ENCODE measurements at places on chromosomes 7 and 10. TPM values are rescaled to one million over a fixed set of nuclear protein-coding genes. Genes with fewer than 3 reads are reported as not detected.

Gene DMBT1
- not detected for total RNA-seq

Gene CADPS2
- total RNA-seq, result not detected

Gene SPAG6
- total RNA-seq, result 0.75 TPM

Gene TMEM176B
- not detected for total RNA-seq

Gene MUC12
- not detected for total RNA-seq

Gene PTPRZ1
- total RNA-seq, result not detected

- no peak overlapping the region for H3K27ac ChIP-seq
- no peak for DNase-seq
- H3K4me1 ChIP-seq, result no peaks in the 10 kb centered on the region
- H3K27me3 ChIP-seq, result no peaks in the 10 kb centered on the region
- no peak overlapping the region for H3K4me3 ChIP-seq
Observed at GRCh38 chr7:40437498-40437897, 302.7 kb downstream of the SUGCT start.

DNA sequence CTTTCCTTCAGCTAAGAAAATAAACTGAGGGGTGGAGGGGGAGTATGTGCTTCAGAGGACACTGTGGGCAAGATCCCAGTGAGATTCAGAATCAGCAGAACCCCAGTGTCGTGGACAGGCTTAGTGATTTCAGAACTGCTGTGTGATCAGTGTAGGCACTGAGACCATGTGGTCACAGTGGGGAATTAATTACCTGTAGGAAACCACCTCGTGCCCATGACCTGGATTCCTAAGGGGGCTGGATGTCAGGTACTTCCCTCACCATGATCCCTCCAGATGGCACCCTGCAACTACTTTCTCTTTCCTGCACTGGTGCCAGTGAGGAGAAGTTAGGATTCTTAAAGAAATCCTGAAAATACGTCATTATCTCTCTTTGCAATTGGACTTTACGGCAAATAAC is 64.4 kb downstream of the HBP1 start:
- H3K36me3 ChIP-seq, result peaks cover 2% of the 10 kb centered on the region
- no peak overlapping the region for H3K4me3 ChIP-seq
- DNase-seq, result no peak
- no peaks in the 10 kb centered on the region for H3K4me1 ChIP-seq
- H3K27me3 ChIP-seq, result no peaks in the 10 kb centered on the region

- H3K36me3 ChIP-seq, result no peaks in the 10 kb centered on the region
- no peak overlapping the region for H3K27ac ChIP-seq
- DNase-seq, result peak; percentile 7
- peaks cover 25% of the 10 kb centered on the region for H3K27me3 ChIP-seq
- H3K4me1 ChIP-seq, result peaks cover 10% of the 10 kb centered on the region
Observed at GRCh38 chr7:120273476-120273975, 551 bp downstream of the KCND2 start.

- no peak for DNase-seq
- peaks cover 8% of the 10 kb centered on the region for H3K27me3 ChIP-seq
- H3K27ac ChIP-seq, result no peak overlapping the region
Observed at GRCh38 chr10:44827431-44828006, 83.6 kb upstream of the TMEM72 start.

- no peak for DNase-seq
- H3K36me3 ChIP-seq, result no peaks in the 10 kb centered on the region
Observed at GRCh38 chr7:42448901-42449300, 211.9 kb upstream of the GLI3 start.

- peaks cover 8% of the 10 kb centered on the region for H3K27me3 ChIP-seq
- H3K4me3 ChIP-seq, result no peak overlapping the region
- no peak overlapping the region for H3K27ac ChIP-seq
- no peak for DNase-seq
Observed at GRCh38 chr7:22445140-22445743, 54.7 kb downstream of the STEAP1B start.

DNA sequence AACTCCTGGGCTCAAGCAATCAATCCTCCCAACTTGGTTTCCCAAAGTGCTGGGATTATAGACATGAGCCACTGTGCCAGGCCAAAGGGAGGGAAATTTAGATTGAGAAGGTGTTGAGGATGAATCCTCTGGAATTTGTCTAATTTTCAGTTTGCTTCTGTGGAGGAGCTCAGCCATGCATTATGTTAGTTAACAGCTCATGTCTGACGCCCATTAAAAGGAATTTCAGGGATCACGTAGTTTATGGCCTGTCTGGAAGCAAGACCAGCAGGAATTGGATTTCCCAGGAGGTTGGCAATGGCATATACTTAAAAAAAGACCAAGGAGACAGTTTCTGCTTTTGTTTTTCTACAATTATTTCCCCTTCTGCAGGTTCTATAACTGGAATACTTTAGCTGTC is 165.7 kb downstream of the OTUD1 start:
- H3K27me3 ChIP-seq, result no peaks in the 10 kb centered on the region
- no peaks in the 10 kb centered on the region for H3K36me3 ChIP-seq

DNA sequence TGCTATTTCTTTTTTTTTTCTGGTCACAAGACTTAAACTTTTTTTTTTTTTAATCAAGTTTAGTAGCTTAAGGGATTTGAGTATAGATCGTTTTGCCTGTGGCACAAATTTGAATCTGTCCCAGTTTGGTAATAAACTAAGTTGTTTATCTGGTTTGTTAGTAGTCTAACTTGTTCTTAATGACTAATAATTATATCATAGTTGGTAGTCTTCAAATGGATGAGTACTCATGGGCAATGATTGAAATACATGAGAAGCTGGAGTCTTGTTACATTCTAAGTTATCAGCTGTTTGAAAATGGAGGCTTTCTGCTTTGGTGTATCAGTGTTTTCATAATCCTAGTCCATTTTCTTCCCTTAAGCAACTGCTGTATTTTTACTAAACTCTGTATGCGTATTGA is 12.3 kb downstream of the BTAF1 start:
- no peaks in the 10 kb centered on the region for H3K27me3 ChIP-seq
- H3K4me1 ChIP-seq, result peaks cover 18% of the 10 kb centered on the region
- peaks cover 51% of the 10 kb centered on the region for H3K36me3 ChIP-seq
- no peak overlapping the region for H3K27ac ChIP-seq
- no peak for DNase-seq

DNA sequence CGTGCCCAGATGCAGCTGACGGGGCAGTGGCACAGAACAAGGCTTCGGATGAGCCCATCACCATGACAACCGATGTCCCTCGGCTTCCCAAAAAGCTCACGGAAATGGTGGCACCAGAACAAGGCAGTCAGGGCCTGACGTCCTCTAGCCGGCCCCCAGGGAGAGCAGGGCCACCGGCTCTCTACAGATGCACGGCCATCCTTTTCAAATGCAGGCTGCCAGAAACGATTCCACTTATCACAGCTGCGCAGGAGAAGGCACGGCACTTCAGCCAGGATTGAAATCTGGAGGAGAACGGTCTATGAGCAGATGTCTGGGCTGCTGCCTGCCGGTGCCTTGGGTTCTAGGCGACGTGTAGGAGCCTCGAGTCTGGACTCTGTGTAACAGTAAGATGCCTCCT is 223.8 kb downstream of the ZMYND11 start:
- DNase-seq, result no peak
- H3K4me3 ChIP-seq, result no peak overlapping the region
- H3K27ac ChIP-seq, result no peak overlapping the region
- H3K36me3 ChIP-seq, result no peaks in the 10 kb centered on the region
- H3K4me1 ChIP-seq, result no peaks in the 10 kb centered on the region

- no peak overlapping the region for H3K4me3 ChIP-seq
- no peak overlapping the region for H3K27ac ChIP-seq
- DNase-seq, result no peak
Observed at GRCh38 chr7:91557789-91558404, 293.7 kb downstream of the FZD1 start.

- no peak overlapping the region for H3K4me3 ChIP-seq
- no peaks in the 10 kb centered on the region for H3K36me3 ChIP-seq
- peaks cover 5% of the 10 kb centered on the region for H3K27me3 ChIP-seq
- DNase-seq, result no peak
Observed at GRCh38 chr10:48572414-48572813, 32.5 kb downstream of the ARHGAP22 start.

- peaks cover 87% of the 10 kb centered on the region for H3K36me3 ChIP-seq
- H3K27me3 ChIP-seq, result no peaks in the 10 kb centered on the region
- no peak for DNase-seq
- peaks cover 48% of the 10 kb centered on the region for H3K4me1 ChIP-seq
Observed at GRCh38 chr7:106871793-106872571, 6.9 kb downstream of the PIK3CG start.

DNA sequence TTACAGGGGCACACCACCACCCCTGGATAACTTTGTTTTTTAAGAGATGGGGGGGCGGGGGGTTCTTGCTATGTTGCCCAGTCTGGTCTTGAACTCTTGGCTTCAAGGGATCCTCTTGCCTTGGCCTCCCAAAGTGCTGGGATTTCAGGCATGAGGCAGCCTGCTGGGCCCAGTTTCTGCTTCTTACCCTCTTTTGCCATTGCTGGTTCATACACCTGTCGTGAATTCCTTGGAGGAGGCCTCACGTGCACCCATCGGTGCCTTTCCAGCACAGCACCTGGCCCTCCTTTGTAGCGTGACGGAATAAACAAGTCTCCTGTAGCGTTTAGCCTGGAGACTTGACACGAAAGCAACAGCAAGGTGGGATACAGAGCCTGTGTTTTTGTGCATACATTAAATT is 75.5 kb downstream of the CARD11 start:
- no peak overlapping the region for H3K4me3 ChIP-seq
- H3K36me3 ChIP-seq, result peaks cover 45% of the 10 kb centered on the region
- H3K27me3 ChIP-seq, result no peaks in the 10 kb centered on the region
- no peak overlapping the region for H3K27ac ChIP-seq
- DNase-seq, result no peak

DNA sequence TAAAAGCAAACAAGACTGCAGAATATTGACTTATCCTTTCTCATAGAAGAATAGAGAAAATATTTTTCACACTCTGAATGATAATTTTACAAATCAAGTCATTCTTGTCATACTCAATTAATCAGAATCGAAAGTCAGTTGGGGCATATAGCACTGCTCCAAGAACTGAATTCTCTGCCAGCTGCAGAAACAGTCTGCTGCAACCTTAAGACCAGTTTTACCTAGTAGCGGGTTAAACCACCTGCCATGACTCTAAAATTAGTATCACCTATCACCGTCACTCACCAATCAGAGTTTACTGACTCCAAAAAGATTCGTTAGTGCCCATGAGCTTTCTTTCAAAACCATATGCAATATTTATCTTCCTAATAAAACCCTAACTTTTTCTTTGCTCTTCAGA is 429.0 kb upstream of the GRM3 start:
- H3K27me3 ChIP-seq, result no peaks in the 10 kb centered on the region
- DNase-seq, result no peak
- H3K4me1 ChIP-seq, result no peaks in the 10 kb centered on the region

DNA sequence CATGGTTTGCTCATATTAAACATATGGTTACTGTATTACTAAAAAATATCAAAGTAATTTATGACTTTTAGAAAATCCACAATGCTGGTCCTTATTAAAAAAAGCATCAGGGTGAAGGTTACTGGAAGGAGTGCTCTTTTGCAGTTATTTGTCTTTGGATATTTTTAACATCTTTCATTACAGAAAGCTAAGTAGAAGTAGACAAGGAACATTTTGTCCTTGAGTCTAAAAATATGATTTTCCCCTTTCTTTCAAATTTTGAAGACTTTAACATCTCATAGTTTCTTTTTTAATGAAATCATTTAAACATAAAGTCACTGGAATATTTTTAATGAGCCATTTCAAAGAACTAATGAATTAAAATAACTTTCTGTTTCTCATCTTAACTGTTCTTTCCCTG is 110.1 kb upstream of the TNS3 start:
- no peaks in the 10 kb centered on the region for H3K36me3 ChIP-seq
- no peak for DNase-seq
- no peaks in the 10 kb centered on the region for H3K4me1 ChIP-seq
- no peak overlapping the region for H3K27ac ChIP-seq
- no peaks in the 10 kb centered on the region for H3K27me3 ChIP-seq

DNA sequence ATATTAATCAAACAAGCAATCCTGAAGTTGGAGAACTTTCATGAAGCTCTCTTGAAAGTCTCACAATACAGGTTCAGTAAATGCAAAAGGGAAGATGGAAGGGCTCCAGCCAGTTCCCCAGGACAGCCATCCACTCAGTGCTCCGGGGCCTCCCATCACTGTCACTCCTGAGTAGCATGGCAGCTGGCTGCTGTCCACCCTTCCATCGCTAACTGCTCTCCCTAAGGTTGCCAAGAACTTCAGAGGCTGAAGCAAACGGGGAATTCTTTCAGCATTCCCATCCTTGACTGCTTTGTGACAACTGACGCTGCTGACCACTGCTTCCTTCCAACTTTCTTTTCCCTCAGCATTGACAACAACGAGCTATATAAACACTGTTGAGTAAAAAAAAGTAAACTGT is 69.1 kb downstream of the VPS41 start:
- no peak for DNase-seq
- H3K36me3 ChIP-seq, result no peaks in the 10 kb centered on the region
- no peaks in the 10 kb centered on the region for H3K4me1 ChIP-seq
- no peak overlapping the region for H3K27ac ChIP-seq
- H3K4me3 ChIP-seq, result no peak overlapping the region
- no peaks in the 10 kb centered on the region for H3K27me3 ChIP-seq

GRCh38 chr10:126919426-126919825 is 14.2 kb downstream of the DOCK1 start:
- H3K4me1 ChIP-seq, result no peaks in the 10 kb centered on the region
- H3K36me3 ChIP-seq, result no peaks in the 10 kb centered on the region
- no peak overlapping the region for H3K27ac ChIP-seq
- no peak overlapping the region for H3K4me3 ChIP-seq
- no peak for DNase-seq

DNA sequence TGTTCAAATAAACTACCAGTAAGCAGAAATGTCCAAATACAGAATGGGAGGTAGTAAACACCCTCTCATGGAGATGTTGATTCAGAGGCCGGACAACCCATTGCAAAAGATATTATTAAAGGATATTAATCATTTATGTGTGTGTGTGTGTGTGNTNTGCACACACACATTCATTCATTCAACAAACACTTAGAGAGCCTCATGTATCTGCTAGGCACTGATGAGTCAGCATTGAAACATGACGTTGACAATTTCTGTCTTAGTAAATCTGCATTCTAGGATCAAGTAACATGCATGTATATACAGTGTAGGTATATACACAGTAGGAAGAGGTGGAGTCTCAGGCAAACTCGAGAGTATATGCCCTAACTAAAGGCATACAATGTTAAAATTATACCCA is 187.0 kb downstream of the ZNF365 start:
- H3K4me1 ChIP-seq, result no peaks in the 10 kb centered on the region
- H3K27me3 ChIP-seq, result peaks cover 16% of the 10 kb centered on the region
- no peaks in the 10 kb centered on the region for H3K36me3 ChIP-seq
- H3K4me3 ChIP-seq, result no peak overlapping the region

GRCh38 chr10:2143213-2143835 is 406.0 kb upstream of the ADARB2 start:
- H3K4me1 ChIP-seq, result no peaks in the 10 kb centered on the region
- H3K27me3 ChIP-seq, result peaks cover 2% of the 10 kb centered on the region
- H3K27ac ChIP-seq, result no peak overlapping the region
- H3K36me3 ChIP-seq, result no peaks in the 10 kb centered on the region
- no peak overlapping the region for H3K4me3 ChIP-seq

GRCh38 chr10:108180878-108181277 is 1016.4 kb upstream of the SORCS1 start:
- no peak for DNase-seq
- H3K4me1 ChIP-seq, result no peaks in the 10 kb centered on the region
- H3K27me3 ChIP-seq, result no peaks in the 10 kb centered on the region
- H3K27ac ChIP-seq, result no peak overlapping the region
- no peak overlapping the region for H3K4me3 ChIP-seq
- no peaks in the 10 kb centered on the region for H3K36me3 ChIP-seq

GRCh38 chr7:24192691-24193090 is 91.3 kb upstream of the NPY start:
- no peak overlapping the region for H3K27ac ChIP-seq
- H3K27me3 ChIP-seq, result peaks cover 6% of the 10 kb centered on the region
- no peak for DNase-seq
- H3K36me3 ChIP-seq, result no peaks in the 10 kb centered on the region
- H3K4me3 ChIP-seq, result no peak overlapping the region

- no peak overlapping the region for H3K27ac ChIP-seq
- H3K36me3 ChIP-seq, result no peaks in the 10 kb centered on the region
- no peak for DNase-seq
- H3K4me1 ChIP-seq, result no peaks in the 10 kb centered on the region
Observed at GRCh38 chr7:17598846-17599245, 300.4 kb downstream of the AHR start.
